ENCODE measurements at places on chromosomes 3 and 15.

DNA sequence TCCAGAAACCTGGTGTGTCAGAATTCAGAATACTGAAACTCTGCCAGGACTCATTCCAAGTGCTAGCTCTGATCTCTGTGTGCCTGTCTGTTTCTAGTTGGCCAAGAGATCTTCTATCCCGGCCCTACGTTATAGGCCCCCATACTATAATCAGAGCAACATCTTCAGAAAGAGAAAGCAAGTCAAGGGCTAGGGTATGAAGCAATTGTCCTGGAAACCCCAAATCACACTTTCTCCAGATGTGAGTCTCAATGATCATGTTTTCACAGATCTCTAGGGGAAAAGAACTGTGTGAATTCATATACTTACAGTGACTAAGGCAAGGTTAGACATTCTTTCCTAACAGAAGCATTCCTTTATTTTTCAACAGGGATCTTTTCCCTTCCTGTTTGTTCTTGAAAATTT, 309.7 kb downstream of the SLC9A9 start:
- DNase-seq, result no peak

DNA sequence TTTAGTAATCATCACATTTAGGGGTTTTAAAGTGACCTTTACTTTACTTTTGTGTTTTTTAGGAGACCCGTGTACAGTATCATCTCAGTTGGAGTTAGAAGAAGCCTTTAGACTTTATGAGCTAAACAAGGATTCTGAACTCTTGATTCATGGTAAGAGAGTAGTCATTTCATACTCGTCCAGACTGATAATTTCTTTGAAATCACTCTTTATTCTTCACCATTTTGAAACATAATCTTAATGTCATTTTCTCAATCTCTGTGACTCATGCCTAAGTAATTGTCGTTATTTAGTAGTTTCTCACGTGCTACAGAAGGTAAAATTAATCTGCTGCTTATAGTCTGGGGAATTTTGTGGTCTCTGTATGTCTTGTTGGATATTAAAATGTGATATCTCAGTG, 37.7 kb downstream of the PRKCI start:
- no peak for DNase-seq

GRCh38 chr3:179513862-179514261, 48.9 kb upstream of the ACTL6A start:
- DNase-seq, result no peak

DNA sequence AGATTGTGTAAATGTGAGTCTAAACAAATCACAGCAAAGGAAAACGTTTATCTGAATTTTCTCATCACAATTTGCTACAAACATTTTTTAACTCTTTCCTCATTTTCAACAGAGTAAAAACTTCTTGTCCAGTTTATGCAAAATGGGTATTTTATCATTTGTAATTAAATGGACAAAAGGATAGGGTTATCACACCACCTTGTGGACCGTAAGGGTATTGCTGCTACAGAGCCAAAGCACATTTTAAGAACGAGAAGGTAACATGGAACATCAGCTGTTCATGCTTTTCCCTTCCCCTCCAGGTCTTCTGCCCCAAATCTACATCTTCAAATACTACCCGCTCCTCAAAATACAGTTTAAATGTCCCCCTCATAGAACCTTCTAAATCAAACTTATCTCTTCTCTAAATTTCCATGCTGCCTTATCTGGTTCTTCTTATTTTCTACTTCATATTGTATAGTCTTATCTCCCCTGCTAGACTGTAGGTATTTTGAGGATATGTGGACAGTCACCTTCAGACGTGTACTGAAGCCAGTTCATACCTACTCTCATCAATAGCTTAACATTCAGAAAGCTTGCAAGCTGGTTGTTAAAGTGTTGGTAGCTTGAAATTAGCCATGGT, 12.8 kb upstream of the SETMAR start:
- DNase-seq, result peak; percentile 41

GRCh38 chr15:42071717-42072116, 22.6 kb downstream of the PLA2G4D start:
- no peak for DNase-seq

GRCh38 chr15:51793521-51794305, 35.7 kb upstream of the TMOD3 start:
- no peak for DNase-seq

DNA sequence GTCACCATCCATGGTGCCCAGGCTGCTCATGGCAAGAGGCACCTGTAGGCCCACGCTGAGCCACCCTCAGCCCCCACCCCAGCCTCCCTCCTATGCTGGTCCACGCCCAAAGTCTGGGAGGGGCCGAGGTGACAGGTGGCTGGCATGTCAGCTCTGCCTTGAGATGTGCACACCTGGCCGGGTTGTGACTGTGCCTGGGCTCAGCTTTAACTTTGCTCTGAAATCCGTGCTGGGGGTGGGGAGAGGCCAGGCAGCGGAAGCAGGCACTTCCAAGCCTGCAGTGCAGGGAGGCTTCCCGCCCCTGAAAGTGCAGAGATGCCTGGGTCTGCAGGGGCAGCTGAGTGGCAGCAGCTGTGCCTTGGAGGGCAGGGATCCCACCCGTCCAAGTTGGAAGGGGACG, 1124.8 kb downstream of the SI start:
- no peak for DNase-seq

- DNase-seq, result no peak
These were observed 209.2 kb downstream of the NSUN3 start for GRCh38 chr3:94272016-94272415.

DNA sequence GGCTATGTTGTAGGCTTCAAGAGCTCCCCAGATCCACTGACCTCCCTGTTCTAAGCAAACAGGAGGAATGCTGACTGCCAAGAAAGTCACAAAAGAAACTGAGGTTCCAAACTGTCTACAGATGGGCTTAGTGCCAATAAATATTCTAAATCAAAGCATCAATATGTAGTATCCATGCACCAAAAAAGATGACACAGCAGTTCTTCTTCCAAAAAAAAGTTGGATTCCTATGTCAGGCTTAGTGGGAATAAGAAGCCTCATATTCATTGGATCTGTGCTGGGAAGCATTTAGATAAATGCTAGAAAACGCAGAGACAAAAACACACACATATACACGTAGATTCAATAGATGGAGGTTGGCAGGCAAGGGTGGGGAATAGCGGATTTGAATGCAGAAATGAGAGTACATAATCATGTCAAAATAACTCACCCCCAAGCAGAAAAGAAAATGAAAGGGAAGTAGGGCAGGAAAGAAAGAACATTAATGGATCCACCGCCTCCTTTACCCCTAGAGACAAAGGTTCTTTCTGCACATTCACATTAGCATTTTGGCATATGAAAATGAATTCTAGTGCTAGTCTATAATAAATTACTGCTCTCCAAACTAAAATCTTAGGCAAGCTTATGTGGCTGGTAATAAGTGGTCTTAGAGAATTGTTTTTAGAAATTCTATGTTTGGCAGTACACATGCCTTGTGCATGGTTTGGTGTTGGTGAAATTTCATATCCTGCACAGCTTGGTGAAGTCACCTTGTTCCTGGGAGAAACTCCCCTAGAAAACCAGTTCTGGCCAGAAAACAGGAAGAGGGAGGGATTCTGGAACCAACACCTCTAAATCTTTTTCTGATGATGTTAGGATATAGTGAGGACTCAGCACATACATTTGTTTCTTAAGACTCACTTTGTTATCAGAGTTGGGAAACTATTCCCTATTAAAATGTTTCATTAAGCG, 283.4 kb downstream of the LSAMP start:
- DNase-seq, result no peak

- DNase-seq, result no peak
These were observed 3.4 kb upstream of the HHLA2 start for GRCh38 chr3:108292905-108293328.

DNA sequence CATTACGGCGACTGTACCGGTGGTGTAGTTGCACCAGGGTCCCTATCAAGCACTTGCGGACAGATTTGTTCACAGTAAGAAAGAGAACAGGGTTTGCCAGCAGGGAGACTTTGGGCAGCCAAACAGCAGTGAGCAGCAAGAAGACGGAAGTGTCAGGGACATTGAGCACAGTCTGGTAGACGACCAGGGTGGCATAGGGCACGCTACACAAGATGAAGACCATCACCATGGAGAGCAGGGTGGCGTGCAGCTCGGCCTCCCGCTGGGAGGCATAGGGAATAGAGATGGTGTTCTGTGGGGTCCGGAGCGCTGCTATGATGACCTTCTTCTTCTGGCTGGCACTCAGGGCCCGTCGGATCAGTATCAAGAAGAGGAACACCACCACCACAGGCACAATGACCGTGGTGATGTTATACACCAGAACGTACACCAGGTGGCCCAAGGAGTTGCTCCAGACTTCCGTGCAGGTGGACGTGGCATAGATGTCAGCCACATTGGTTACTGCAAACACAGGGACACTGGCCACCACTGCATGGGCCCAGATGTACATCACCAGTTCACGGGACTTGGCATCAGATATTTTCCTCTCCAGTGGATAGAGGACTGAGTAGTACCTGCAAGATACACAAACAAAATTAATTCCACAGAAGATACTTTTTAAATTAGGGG, 19.1 kb upstream of the FSIP1 start:
- DNase-seq, result no peak

- DNase-seq, result no peak
These were observed 16.5 kb upstream of the CFAP161 start for GRCh38 chr15:81117581-81117980.

GRCh38 chr3:14691239-14691638, 16.3 kb downstream of the C3orf20 start:
- no peak for DNase-seq

GRCh38 chr3:150583028-150583427, 20.1 kb upstream of the SELENOT start:
- no peak for DNase-seq

DNA sequence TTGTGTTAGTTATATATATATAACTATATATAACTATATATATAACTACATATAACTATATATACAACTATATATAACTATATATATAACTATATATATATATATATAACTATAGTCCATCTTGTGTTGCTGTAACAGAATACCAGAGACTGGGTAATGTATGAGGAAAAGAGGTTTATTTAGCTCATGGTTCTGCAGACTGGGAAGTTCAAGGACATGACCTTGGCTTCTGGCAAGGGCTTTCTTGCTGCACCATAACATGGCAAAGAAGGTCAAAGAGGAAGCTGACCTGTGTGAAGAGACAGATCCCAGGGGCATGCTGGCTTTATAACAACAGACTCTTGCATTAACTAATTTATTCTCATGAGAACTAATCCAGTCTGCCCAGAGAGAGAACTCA, 27.6 kb downstream of the KBTBD12 start:
- DNase-seq, result no peak

- DNase-seq, result no peak
These were observed 63.6 kb downstream of the SMAD6 start for GRCh38 chr15:66765478-66766281.

- no peak for DNase-seq
These were observed 267.5 kb downstream of the OCA2 start for GRCh38 chr15:27831384-27832236.

DNA sequence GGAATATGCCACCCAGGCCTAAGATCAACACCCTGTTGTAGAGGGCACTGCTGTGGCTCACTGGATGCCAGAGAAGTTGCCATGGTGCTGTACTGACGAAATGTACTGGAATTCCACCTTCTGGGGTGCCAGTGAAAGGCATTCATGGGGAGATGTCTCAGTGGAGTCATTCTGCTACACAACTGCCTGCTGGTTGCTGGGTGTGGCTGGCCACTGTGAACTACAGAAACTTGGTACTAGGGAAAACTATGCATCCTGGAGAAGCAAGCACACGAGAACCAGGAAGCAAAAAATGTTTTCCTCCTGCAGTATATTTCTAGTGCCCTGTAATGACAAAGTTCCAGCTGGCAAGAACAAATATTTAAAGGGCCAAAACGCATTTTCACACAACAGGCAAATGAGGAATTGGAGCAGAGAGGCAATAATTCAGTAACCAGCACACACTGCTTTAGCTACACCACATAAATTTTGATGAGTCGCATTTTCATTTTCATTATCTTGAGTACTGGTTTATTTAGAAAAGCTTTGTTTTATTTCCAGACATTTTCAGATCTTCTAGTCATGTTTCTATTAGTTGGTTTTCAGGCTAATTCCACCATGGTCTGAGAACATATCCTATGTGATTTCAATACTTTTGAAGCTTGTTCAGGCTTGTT, 18.3 kb upstream of the RFX7 start:
- no peak for DNase-seq

- no peak for DNase-seq
These were observed 267.5 kb downstream of the PDCD6IP start for GRCh38 chr3:34065901-34066300.

GRCh38 chr3:72120806-72121778, 336.1 kb upstream of the PROK2 start:
- DNase-seq, result no peak

GRCh38 chr15:62124176-62124972, 40.7 kb downstream of the C2CD4B start:
- no peak for DNase-seq

DNA sequence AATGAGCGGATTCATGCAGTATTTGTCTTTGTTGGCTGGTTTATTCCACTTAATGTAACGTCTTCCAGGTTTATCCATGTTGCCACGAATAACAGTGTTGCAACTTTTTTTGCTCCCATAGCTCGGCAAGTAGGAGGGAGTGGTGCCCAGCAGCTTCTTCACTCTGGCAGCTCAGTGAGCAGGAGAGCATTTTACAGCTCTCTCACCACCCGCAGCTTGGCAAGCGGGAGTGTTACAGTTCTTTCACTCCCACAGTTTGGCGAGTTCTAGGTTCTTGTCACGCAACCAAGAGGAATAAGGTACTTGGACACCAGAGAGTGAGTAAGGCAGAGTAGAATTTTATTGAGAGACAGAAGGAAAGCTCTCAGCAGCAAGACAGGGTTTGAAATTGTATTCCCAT, 935.2 kb downstream of the TBL1XR1 start:
- DNase-seq, result no peak

GRCh38 chr15:36484038-36484778, 95.2 kb upstream of the CDIN1 start:
- DNase-seq, result no peak

DNA sequence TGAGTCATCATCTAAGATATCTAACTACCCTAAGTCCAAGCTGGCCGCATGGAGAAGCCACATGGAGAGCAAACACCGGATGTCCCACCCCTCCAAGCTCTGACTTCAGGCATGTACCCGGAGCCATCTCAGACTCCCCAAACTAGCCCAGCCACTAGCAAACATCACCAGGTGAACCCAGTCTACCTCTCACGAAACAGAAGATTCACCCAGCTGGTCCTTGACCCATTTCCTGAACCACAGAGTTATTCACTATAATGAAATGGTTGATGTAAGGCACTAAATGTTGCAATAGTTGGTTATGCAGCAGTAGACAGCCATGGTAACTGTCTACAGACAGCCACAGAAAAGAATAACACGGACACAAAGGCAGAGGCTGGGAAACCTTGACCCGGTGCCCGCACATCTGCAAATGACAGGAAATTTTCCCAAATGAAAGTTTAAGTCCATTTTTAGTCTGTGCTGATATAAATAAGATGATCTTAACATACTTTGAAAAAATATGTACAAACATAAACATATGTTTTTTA, 265.5 kb upstream of the ATP10A start:
- DNase-seq, result no peak

- no peak for DNase-seq
These were observed 12.7 kb upstream of the GHRL start for GRCh38 chr3:10305331-10305902.

GRCh38 chr15:58666957-58667356, 82.5 kb downstream of the ADAM10 start:
- no peak for DNase-seq

GRCh38 chr3:177251755-177252154, 54.5 kb upstream of the TBL1XR1 start:
- DNase-seq, result no peak

Measured in stimulated activated naive CD8-positive, alpha-beta T cell treated with anti-CD3 and anti-CD28 coated beads, Interleukin-15, Interleukin-2, amounts not matched to agents 100 U/mL and 50 U/mL, for 24 hours (primary cell).